Stimulated activated CD8-positive, alpha-beta memory T cell treated with anti-CD3 and anti-CD28 coated beads, Interleukin-4, amount 100 ng/mL, for 1 hour (primary cell): ENCODE measurements at places on chromosomes 4 and X.

GRCh38 chr4:3864742-3865721, 98.8 kb downstream of the ADRA2C start:
- DNase-seq = no peak

- DNase-seq = no peak
Measured at GRCh38 chr4:54843946-54844345, 186.2 kb downstream of the KIT start.

DNA sequence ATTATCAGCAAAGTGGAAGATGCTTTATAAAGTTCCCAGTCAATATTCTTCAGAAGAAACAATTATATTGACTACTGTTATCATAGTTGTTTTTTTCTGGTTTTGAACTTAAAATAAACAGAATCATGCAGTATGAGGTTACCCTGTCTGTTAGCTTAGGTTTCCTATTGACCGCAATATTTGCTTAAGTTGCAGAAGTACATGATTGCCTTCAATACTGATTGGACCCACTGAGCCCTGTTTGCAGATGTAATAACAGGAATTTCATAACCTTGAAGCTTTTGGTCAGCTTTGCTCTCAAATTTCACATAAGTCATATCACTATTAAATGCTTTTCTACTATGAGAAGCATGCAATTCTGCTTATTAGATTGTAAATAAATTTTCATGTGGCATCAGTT, 229.1 kb upstream of the FSTL5 start:
- no peak for DNase-seq

- DNase-seq = no peak
Measured at GRCh38 chr4:139297001-139297410, 4.3 kb upstream of the NAA15 start.

- no peak for DNase-seq
Measured at GRCh38 chr4:48725414-48725813, 54.7 kb downstream of the FRYL start.

- no peak for DNase-seq
Measured at GRCh38 chr4:98283219-98284189, 22.3 kb downstream of the RAP1GDS1 start.

GRCh38 chrX:45711231-45711630, 510.6 kb upstream of the DIPK2B start:
- no peak for DNase-seq

GRCh38 chr4:168643111-168643795, 146.4 kb downstream of the PALLD start:
- DNase-seq = no peak
